Hematopoietic multipotent progenitor cell treated with erythropoietin and hydrocortisone succinate and interleukin-3 and kit ligand, for 8 days (in vitro differentiated cells): ENCODE measurements at places on chromosomes 4 and X.
A peak's percentile ranks its signal among the peaks of the same experiment; 100 is the strongest.

GRCh38 chrX:10198254-10198653 lies 41.5 kb downstream of the CLCN4 start:
- no peak for DNase-seq

GRCh38 chrX:118178450-118178849 lies 61.8 kb upstream of the KLHL13 start:
- no peak for DNase-seq

DNA sequence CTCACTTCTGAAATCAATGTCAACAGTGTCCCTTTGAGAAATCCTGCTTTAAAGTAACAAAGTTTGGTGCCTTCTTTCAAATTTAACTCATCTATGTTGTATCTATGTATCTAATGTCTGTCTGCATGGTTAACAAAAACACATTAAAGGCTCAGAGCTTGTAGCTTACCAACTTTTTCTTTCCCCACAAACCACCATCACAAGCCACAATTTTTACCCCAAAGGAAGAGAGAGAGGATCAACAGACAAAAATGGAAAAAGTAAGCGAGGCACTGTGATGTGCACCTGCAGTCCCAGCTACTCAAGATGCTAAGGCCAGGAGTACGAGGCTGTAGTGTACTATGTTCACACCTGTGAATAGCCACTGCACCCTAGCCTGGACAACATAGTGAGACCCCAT lies 17.2 kb downstream of the ATRX start:
- no peak for DNase-seq

DNA sequence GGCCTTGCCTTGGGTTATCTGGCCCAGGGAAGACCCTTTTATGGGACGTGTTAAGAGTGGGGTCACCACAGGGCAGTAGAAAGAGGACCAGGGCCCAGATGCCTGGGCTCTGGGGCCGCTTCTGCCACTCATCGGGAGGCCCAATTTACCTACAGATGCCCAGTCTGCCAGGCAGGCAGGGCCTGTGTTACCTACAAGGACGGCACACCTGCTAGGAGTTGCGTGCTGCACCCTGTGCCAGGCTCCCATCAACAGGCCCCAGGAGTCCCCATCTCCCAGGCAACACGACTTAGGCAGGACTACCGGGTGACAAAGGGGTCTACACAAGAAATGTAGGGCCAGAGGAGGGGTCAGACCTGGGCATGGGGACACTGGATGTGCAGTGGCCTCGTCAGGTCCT lies 34.6 kb downstream of the WDR1 start:
- no peak for DNase-seq

DNA sequence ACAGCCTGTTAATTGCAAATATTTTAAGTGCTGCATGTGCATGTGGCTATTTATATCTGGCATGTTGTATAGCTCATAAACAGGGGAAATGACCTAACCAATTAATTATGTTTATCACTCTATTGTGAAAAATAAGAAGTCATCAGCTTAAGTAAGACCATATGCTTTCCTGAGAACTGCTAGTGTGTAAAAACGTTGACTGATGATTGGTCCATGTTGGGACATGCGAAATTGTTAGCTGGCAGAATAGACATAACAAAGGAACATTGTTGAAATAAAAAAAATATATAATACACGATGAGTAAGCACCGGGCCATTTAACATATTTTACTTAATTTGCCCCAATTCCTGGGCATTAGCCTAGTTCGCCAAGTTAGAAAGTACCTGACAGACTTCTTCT lies 207.5 kb downstream of the ANK2 start:
- DNase-seq = no peak

DNA sequence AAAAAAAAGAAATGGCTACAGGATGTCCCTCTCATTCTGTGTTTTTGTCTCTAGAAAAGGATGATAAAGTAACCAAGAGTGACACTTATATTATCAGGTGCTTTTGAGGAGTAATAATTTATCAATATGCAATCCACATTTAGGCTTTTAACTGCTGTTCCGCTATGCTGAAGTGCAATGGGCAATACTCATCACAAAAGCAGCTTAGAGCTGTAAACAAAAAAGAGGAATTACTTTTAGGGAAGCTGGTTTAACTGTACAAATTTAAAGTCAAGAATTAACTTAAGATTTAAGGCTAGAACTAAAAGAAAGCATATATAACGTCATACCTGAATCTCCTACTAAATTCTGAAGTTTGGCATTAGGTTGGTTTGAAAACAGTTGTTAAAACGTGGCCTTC lies 93.5 kb upstream of the DDX3X start:
- DNase-seq = no peak

DNA sequence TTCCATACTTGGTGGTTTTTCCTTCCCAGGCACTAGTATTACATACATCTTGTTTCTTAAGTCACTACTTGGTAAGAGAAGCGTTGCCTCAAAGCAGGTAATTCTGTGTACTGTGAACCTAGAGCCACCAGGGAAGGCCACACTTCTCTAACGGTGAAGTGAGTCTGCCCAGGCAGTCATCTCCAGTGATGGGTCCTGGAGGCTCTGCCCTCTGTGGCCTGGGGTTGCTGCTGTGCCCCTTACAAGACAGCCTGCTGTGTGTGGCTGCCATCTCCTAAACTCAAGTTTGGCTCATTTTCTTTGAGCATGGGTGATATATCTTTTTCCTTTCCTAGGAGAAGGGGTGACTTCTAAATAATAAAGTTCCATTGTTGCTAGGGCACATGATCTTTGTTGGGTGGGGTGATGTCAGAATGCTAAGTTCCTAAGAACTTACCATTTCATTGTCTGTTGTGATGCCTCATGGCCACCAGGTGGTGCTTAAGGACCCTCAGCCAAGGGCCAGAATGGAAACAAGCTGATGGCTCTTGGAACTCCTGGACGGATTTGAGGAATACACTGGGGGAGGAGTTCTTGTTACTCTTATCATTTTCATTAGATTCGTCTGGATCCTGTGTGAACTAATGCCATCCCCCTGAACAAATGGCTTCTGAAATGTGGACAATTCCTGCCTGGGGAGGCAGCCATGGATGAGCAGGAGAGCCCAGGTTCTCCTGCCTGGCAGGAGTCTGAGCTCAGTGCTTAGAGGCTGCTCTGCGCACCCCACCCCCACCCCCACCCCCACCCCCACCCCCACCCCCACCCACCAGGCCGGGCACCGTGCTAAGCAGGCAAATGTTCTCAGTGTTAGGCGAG lies 41.1 kb upstream of the WDR1 start:
- peak; percentile 79 for DNase-seq

GRCh38 chrX:23317799-23318724 lies 16.6 kb upstream of the PTCHD1 start:
- peak; percentile 19 for DNase-seq

- DNase-seq = no peak
Observed at GRCh38 chr4:7130621-7131211, 61.6 kb upstream of the SORCS2 start.

- no peak for DNase-seq
Observed at GRCh38 chrX:130830599-130831346, 72.2 kb downstream of the ENOX2 start.

DNA sequence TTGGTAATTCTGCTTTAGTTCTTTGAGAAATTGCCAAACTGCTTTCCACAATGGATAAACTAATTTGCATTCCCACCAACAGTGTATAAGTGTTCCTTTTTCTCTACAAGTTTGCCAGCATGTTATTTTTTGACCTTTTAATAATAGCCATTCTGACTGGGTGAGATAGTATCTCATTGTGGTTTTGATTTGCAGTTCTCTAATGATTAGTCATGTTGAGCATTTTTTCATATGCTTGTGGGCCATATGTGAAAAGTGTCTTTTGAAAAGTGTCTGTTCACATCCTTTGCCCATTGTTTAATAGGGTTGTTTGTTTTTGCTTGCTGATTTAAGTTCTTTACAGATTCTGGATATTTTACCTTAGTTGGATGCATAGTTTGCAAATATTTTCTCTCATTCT lies 25.9 kb downstream of the ENPEP start:
- DNase-seq = no peak

- DNase-seq = no peak
Observed at GRCh38 chr4:161936625-161937550, 226.9 kb downstream of the FSTL5 start.

DNA sequence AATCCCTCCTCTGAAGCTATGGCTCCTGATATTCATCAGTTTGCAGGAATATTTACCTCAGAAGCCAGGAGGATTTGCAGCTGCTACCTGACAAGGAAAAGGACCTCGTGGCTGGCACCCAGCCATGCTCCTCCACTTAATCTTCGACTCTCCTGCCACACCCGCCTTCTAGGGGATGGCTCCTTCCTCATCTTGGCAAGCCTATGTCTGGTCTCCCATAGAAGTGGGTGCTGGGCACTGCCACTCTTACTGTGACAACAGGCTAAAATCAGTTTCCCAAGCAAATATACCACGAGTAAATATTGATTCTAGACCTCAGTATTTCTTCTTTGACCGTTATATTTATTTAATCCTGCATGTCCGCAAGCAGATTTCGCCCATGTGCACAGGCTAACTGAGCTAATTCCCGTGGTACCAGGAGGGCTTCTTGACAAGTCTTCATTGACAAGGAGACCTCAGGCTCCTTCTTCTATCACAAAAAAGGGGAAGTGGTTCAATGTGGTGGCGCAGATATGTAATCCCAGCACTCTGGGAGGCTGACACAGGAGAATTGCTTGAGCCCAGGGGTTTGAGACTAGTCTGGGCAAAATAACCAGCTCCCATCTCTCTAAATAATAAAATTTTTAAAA lies 52.6 kb upstream of the DCTD start:
- peak; percentile 84 for DNase-seq

DNA sequence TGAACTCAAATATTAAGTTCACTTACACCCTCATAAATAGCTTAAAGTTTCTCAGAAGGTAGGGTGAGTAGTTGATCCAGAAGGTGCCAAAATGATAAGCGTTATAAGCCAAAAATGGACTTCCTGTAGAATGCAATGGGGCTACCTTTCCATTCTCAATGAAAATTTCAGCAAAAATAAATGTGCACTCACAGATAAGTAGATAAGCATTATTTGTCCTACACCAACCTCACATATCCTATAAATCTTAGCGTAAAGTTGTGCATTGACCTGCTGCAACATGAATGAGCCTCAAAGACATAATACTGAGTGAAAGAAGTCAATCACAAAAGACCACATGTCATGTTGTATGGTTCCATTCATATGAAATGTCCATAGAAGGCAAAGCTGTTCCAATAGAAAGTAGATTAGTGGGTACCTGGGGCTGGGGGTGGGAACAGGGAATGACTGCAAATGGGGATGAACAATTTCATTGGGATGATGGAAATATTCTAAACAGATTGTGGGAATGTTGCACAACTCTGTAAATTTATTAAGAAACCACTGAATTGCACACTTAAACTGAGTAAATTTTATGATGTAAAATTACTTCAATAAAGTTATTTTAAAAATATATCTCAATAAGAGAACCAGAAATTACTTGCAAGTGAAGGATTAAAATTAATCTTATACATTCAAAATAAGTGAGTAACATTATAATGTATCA lies 100.9 kb downstream of the AMELX start:
- DNase-seq = no peak

DNA sequence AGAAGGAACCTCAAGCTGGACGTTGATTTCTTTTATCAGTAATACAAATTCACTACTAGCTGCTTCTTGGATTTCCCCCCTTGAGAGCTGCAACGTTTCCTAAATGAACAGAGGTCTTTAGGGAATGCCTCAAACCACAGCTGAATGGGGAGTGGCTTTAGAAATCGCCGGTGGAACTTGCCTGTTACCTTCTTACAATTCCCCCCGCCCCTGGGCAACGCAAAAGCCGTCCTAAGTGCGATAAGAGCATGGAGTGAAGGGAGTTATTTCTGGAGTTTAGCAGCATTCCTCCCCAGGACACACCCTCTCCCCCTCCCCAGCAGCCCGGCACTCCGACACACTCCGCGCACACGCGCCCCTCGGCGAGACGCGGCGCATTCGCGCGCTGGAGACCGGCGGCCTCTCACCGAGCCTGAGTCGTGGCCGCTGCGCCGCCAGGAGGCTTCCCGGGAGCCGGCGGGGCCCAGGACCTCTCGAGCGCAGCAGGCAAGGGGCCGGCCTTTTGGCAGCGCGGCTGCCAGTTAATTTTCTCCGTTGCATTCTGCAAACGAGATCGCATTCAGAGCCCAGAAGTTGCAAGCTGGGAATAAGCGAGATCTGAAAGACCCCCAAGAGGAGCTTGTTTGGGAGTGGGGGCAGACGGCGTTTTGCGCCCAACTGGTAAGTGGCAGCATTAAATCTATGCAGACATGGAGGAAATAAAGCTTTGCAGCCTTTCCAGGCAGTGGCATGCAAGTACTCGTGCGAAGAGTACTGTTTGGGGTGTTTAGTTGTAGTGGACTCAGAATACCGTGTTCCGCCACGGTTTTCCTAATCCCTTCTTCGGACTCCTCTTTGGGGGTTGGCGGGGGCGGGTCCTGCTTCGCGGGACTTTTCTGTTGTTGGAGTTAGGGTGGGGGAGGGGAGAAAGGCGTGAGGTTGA lies 134.7 kb downstream of the PALLD start:
- no peak for DNase-seq

GRCh38 chrX:131397891-131398290 lies 108.8 kb upstream of the IGSF1 start:
- no peak for DNase-seq

DNA sequence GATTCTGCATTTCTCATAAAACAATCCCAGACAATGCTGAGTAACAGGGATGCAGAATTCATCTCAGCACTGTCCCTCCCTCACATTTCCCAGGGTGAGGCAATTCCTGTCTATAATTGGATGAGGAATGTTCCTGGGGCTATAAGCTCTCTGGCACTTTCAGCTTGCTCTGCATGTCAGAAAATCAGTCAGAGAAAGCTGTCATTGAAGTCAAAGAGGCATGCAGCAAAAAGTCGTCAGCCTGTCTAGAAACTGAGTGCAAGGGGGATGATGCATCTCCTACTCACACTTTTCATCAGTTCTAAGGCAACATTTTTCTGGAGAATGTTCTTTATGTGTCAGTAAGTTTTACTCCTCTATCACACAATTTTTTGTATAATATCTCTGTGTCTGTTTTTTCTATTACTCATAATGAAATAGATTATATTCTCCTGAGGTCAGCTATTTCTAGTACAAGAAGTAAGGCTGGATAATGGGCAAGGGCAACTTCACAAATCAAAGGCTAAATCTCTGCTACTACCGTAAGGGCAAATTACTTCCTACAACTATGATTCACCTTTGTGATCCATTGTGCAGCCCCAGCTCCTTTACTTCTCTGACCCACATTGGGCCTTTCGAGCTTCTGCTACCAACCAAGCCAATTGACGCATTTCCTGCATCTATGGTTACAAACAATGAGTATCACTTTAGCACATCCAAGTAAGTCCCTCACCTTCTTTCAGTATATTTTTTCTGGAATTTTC lies 56.0 kb downstream of the TASL start:
- no peak for DNase-seq

DNA sequence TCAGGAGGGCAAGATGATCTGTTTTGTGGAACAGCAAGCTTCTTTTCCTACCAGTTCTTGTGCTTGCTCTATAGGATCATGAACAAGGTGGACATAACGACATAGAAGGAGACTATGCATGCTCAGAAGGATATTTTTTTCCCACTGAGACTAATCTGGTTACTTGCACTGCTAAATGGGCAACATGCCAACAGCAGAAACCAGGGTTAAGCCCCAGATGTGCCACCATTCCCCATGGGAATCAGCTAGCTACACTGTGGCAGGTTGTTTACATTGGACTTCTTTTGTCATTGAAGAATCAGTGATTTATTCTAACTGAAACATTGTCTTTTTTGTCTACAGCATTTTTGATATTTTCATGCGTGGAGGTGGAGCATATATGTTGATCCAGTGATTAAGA lies 165.6 kb downstream of the C4orf33 start:
- DNase-seq = no peak
